RPMI7951 (cell line): ENCODE measurements at places on chromosomes 12 and 14. TPM values are rescaled to one million over a fixed set of nuclear protein-coding genes. Genes with fewer than 3 reads are reported as not detected.

The P2RX2 gene
- not detected in 2 replicates for total RNA-seq

The RERGL gene
- not detected in 2 replicates for total RNA-seq

The DLST gene
- total RNA-seq: 38.2 and 45.3 TPM in 2 replicates

DNA sequence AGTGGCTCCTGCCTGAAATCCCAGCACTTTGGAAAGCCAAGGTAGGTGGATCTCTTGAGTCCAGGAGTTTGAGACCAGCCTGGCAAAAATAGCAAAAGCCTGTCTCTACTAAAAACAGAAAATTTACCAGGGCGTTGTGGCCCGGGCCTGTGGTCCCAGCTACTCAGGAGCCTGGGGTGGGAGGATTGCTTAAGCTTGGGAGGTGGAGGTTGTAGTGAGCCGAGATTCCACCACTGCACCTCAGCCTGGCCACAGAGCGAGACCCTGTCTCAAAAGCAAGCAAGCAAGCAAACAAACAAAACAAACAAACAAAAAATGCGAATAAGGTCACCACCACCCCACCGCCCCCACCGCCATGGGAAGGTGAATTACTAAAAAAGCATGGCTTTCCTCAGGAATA lies 238.7 kb downstream of the ATXN7L3B start:
- no peak for DNase-seq

GRCh38 chr14:94868772-94869072 lies 98.8 kb upstream of the GSC start:
- DNase-seq: no peak

DNA sequence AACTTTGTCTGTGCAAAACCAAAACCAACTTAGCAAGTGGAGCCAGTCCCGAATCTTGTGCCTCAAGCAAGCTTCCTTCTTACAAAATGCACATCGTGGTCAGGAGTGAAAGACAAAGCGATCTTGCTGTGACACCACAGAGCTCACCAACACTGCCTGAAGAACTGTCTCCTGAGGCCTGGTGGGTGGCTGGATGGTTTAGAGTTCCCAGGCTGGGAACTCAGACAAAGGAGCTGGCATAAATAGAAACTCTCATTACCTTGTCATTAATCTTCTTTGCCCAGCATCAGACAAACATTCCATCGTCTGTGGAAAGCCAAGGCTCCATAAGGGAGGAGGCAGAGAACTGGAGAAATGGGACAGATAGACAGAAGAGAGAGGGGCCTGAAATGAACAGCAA lies 144.8 kb downstream of the KCNA5 start:
- no peak for DNase-seq

GRCh38 chr12:112214064-112214463 lies 88.7 kb downstream of the TRAFD1 start:
- no peak for DNase-seq

- peak; percentile 78 for DNase-seq
Observed at GRCh38 chr14:52906141-52906601, 44.7 kb downstream of the FERMT2 start.

DNA sequence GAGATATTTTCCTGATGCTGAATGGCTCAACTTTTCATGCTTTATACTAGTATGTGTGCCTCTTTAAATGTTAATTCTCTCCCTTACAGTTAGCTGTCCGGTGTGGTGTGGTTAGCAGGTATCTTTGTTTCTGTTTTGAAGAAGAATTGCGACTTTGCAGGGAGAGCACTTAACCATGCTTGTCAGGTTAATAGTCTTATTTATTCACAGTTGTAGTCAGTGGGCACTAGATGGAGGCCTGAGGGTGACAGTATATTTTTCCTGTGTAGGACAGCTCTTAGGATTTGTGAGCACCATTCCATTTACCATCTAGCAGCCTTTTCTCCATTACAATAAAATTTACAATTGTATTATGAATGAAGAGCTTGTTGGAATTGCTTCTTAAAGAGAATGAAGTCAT lies 34.9 kb downstream of the PDE3A start:
- DNase-seq: no peak

DNA sequence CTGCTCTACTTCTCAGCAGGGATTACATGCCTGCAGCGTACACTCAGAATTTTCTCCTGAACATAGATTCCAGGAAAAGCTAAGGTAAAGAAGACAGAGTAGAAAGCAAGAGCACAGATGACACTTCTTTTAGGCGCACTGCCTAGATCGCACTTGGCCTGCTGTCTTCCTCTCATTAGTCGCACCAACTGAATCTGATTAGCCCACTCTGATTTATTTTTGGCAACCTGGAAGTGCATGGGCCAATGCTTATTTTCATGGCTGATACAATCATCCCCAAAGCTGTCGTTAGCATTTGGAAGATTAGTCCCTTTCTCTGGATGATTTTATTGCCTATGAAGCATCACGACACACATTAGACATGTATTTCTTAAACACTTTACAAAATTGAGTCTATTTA lies 152.5 kb downstream of the PTPRO start:
- DNase-seq: no peak

DNA sequence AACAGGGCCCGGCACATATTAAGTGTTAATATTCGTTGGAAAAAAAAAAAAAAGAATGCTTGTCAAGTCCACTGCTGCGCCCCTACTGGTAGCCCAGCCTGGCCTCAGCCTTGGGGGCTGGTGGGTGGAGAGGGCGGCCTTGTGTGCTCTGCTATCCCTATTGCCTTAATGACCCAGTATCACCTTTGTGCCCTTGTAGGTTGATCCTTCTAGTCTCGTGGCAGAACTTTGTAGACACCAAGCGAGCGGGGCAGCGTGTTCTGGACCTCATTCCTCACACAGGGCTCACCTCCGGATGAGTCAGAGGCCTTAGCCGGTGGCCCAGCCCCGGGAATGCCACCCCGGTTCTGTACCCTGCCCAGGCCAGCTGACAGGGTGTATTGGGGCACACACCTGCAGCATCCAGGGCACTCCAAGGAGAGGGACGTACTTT lies 1.8 kb upstream of the RCOR1 start:
- no peak for DNase-seq

GRCh38 chr12:89789862-89790261 lies 81.2 kb upstream of the ATP2B1 start:
- peak; percentile 18 for DNase-seq
